ENCODE measurements at places on chromosomes 5 and 9.
A peak's percentile ranks its signal among the peaks of the same experiment; 100 is the strongest.

DNA sequence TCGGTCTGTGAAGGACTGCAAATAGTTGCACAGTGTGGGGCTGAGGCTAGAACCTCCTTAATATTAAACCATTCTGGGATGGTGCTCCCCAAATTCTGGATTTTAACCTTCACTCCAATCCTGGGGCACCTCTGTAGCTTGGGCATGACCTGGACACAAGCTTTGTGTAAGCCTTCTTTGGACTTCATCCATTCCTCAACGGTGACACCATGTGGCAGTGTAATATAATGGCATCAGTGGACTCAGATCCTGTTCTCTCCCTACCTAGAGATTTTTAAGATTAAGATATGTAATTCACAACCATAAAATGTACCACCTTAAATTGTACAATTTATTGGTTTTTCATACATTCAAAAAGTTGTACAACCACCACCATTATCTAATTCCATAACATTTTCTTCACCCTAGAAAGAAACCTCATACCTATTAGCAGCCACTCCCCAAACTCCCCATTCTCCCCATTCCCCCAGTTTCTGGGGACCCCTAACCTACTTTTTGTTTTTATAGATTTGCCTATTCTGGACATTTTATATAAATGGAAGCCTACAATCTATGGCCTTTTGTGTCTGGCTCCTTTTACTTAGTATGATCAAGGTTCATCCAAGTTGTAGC lies 4.8 kb upstream of the PLGRKT start:
- DNase-seq = no peak

GRCh38 chr5:777756-778161 lies 6.8 kb downstream of the ZDHHC11B start:
- DNase-seq = no peak

DNA sequence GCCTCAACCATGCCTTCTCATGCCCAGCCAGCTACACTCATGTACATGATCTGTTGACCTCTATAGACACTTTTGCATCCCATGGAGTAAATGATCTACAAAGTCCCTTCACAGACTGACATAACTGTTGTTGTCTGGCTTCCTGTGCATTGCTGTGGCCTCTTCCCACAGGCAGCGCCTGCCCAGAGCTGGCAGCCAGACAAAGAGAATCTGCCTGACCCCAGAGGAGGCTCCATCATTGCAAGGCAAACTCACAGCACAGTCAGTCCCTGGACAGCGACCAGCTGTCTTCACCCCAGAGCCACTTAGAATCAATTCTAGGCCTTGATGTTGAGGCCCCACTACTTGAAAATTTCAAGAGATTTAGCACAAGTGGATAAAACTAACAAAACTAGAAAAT lies 65.5 kb downstream of the INSYN2B start:
- DNase-seq = no peak

DNA sequence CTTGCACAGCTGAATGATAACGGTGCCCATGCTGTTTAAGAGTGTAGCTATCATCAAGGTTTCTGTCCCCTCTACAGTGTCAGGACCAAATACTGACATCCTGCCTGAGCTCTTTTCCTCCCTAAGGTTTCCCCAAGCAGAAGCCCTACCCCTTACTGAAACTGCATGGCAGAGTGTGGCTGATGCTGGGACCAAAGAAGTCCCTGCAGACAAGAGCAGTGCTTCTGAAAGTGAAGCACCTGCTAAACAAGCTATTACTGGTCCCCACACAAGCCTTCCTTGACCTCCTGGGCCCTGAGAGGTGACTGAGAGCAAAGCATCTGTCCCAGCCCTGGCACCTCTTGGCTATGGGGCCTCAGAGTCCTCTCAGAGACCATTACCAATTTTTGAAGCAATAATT lies 56.1 kb downstream of the CFAP90 start:
- DNase-seq = no peak

DNA sequence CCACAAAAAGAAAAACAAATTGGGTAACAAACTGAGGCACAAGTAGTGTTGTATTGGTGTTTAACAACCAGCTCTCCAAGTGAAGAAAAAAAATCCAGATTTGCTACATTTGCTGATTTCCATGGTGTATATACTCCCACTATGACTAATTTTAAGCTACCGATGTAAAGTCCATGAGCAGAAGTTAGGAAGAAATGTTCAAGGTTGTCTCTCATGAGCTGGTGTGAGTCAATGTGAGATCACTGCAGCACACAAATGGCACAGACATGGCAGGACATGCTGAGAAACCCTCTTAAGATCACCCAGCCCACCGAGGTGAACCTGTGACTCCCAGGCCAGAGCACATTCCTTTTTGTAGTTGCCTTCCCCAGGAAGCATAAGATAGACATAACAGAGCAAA lies 36.2 kb downstream of the SLC44A1 start:
- peak; percentile 23 for DNase-seq

DNA sequence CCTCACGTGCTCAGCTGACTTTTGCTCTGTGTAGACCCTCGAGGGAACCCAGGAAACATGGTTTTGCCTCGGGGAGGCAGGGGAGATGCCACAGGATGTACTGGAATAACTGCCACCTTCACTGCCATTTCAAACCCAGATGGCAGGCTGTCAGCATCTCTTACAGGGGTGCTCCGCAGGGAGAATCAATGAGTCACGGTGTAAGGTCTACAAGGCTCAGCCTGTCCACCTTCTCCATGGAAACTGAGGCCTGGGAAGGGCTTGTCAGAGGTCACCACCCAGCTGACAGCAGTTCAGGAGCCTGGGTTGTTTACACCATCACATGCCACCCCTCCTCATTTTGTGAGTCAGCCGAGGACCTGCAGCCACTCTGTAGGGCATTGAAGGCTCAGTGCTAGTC lies 30.8 kb downstream of the DAB2IP start:
- no peak for DNase-seq

DNA sequence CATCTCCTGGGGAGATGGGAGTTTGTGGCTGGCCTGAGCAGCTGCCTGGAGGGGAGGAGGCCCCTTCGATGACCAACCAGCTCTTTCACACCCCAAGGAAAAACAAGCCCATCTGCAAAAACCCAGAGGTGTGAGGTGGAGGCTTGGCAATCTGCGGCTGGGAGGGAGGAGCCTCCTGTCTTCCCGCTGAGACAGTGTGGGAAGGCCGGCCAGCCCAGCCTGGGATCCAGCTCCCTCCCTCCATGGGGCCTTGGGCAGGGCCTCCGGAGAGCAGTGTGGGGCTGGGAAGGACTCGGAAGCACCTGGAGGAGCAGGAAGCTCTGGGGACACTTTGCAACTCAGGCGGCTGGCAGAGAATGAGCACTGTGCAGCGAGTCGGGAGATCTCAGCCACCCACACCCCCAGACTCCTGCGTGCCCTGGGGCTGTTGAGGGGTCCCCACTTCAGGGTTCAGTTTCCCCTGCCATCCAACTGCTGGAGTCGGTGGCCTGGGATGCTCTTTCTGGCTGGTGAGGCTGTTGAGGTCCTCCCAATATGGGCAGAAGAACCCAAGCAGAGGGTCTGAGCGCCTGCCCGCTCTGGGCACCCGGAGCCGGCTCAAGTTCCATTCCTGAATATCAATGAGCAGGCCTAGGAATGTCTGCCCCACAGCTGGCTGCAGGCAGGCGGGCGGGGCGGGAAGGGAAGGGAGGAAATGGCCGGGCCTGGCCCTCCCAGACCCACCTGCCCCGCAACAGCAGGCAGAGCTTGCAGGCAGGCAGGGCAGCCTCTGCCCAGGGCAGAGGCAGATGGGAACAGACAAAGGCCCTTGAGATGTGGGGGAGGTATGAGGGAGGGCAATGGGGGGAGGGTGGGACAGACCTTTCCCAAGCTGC lies 101.1 kb downstream of the FGF18 start:
- no peak for DNase-seq
